ENCODE measurements at places on chromosomes 16 and 17.

DNA sequence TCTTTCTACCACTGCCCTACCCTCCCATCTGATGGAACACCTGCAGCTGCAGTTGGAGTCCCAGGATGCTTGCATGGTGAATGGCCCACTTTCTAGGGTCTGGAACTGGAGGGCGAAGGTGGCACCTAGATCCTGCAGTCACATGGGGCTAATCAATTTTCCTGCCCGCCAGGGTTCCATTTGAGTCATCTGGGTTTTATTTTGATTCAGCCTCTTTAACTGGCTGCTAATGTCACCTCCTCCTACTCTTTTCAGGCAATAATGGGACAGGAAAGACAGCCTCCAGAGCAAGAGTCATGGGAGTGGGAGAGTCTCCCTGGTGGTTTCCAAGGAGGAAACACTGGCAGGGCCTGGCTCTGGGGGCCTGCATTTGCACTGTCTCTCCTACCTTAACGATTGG lies 3.8 kb upstream of the TBKBP1 start:
- DNase-seq = no peak

GRCh38 chr17:75380750-75381149 lies 24.7 kb downstream of the GRB2 start:
- DNase-seq = no peak

GRCh38 chr16:14658063-14658462 lies 25.3 kb downstream of the BFAR start:
- no peak for DNase-seq

DNA sequence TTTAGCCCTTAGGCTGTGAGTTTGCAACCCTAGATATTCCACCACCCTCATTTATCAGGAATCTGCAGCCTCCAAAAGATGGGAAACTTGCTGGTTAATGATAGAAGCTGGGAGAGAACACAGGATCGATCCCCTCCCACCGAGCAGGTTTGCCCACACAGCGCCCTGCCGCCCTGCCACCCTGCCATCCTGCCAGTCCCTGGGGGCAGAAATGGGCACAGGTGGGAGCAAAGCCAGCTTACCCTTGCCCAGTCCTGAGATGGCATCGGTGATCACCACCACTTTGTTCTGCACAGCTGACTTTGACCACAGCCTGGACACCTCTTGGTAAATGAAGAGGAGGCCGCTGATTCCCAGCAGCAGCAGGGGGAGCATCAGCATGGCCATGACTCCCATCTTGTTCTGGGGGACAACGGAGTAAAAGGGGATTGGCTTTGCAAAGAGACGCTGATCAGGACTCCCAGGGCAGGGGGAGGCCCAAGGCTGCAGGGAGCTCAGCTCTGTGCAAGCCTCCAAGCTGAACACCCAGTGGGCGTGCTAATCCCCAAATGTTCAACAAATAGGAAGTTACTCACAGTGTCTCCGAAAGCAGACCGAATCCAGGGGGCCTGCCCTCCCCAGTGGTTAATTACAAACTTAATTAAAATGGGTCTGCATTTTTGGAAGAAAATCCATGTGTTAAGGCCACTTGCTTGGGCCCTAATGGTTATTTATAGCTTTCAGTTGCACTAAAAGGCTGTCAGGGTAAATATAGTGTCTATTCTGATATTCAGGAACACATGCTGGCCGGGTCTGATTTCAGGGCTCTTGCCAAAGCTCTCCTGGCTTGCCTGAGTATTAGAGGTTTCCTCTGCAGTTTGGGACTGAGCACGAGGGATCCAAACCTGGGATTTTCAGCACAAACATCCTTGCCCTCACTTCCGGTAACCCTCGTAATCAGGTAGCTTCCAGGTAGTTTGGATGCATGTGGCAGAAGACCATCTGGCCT lies at the start of gene DHRS7C:
Gene DHRS7C (minus strand): TSS at position 704 of the 988 bp plus-strand sequence. CDS start 308 bp downstream, at position 396.
- no peak for DNase-seq
